ENCODE measurements at places on chromosomes 2 and 18.

DNA sequence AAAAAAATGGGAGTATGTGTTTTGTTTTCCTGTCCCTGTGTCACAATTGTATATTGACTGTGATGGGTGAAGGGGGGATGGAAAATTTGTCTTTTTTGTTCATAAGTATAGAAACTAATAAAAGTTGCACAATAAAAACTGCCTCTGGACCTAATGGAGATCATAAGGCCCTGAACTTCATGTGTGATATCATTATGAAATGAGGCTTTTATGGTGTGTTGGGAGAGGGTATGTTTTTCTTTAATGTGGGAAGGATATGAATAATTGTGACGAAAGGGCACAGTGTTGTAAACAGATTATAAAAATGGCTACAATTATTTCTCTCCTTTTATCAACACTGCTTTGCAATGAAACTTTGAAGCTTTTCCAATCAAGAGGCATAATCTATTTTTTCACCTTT is 1889.3 kb upstream of the CELF4 start:
- H3K27me3 ChIP-seq, result no peaks in the 10 kb centered on the region
- H3K27ac ChIP-seq, result no peak overlapping the region
- no peak for DNase-seq
- H3K4me3 ChIP-seq, result no peak overlapping the region
- no peaks in the 10 kb centered on the region for H3K36me3 ChIP-seq

GRCh38 chr2:96522304-96523203 is 14.0 kb upstream of the ARID5A start:
- no peaks in the 10 kb centered on the region for H3K36me3 ChIP-seq
- no peak overlapping the region for H3K27ac ChIP-seq
- H3K4me3 ChIP-seq, result no peak overlapping the region
- no peak for DNase-seq

DNA sequence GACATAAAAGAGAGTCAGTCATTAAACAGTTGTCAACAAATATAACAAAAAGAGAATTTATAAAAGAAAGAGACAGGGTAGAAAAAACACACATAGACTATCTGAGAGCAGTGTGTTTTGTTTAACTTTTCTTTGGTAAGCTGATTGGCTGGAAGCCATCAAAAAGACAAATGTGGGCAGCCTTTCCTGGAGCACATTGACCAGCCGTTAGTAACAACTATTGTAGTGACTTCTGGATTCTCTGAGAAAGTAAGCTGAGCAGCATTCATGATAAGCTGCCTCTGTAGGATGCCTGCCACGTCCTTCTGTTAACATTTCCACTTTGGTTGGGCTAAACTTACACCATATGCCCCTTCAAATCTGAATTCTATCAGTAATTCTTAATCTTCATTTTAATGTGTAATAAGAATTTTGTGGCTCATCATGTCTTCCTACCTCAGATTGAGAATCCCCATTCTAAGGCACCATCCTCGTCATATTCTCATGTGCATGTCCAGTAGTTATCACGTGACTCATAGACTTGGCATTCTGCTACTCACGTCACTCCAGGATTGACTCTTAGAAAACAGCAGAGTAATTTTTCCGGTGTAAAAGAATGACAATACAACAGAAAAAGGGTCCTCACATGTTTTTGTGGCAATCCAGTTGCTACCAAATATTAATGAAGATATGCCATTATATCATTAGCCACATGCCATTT is 43.4 kb upstream of the DNAJC10 start:
- DNase-seq, result no peak
- no peak overlapping the region for H3K4me3 ChIP-seq
- no peaks in the 10 kb centered on the region for H3K36me3 ChIP-seq
- H3K4me1 ChIP-seq, result no peaks in the 10 kb centered on the region
- H3K27ac ChIP-seq, result no peak overlapping the region

GRCh38 chr18:777021-777420 is 35.0 kb downstream of the YES1 start:
- H3K36me3 ChIP-seq, result no peaks in the 10 kb centered on the region
- H3K27me3 ChIP-seq, result no peaks in the 10 kb centered on the region
- no peak overlapping the region for H3K27ac ChIP-seq

- no peak overlapping the region for H3K4me3 ChIP-seq
- 0 out of 2 replicates have a peak, but pooled peaks cover 6% of the 10 kb centered on the region for H3K4me1 ChIP-seq
- H3K27me3 ChIP-seq, result no peaks in the 10 kb centered on the region
- H3K36me3 ChIP-seq, result no peaks in the 10 kb centered on the region
- no peak overlapping the region for H3K27ac ChIP-seq
Observed at GRCh38 chr2:23904215-23904614, 22.7 kb downstream of the ATAD2B start.

DNA sequence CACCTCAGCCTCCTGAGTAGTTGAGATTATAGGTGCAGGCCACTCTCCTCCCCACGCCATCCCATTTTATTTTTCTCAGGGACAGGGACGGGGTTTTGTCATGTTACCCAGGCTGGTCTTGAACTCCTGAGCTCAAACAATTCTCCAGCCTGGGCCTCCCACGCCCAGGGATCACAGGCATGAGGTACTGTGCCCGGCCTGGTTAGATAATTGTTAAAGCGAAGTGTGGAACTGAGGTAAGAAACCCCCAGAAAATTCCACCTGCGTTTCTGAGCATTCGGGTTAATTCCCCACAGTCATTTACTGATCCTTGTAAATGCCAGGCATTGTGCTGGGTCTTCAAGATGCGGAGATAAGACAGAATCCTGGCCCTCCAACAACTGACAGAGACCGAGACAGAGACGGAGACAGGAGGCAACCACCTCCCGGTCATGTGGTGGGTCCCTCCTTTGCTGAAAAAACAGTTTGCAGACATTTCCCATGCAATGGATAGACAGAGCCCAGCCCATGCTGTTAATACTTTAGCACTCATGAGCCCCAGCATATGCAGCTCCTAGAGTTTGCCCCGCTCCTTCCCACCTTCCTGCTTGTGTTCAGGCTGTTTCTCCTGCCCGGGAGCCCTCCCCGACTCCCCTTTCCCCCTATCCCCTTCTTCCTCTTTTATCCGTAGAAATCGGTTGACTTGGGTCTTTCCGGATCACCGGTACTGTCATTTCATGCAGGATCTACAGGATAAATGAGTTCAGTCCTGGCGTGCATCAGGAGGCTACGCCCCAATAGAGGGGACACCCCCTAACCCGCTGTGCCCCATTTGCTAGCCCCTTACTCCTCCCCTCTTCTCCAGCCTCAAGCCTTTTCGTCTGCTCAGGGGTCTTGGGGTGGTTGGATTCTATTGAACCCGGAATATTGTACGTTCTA is 1.6 kb upstream of the RHOB start:
- no peaks in the 10 kb centered on the region for H3K36me3 ChIP-seq
- peaks cover 15% of the 10 kb centered on the region for H3K4me1 ChIP-seq
- no peak overlapping the region for H3K27ac ChIP-seq

GRCh38 chr2:181362561-181362960 is 94.6 kb upstream of the ITGA4 start:
- no peak overlapping the region for H3K27ac ChIP-seq
- no peak overlapping the region for H3K4me3 ChIP-seq
- no peak for DNase-seq
- H3K27me3 ChIP-seq, result no peaks in the 10 kb centered on the region
- H3K4me1 ChIP-seq, result no peaks in the 10 kb centered on the region
- H3K36me3 ChIP-seq, result no peaks in the 10 kb centered on the region

DNA sequence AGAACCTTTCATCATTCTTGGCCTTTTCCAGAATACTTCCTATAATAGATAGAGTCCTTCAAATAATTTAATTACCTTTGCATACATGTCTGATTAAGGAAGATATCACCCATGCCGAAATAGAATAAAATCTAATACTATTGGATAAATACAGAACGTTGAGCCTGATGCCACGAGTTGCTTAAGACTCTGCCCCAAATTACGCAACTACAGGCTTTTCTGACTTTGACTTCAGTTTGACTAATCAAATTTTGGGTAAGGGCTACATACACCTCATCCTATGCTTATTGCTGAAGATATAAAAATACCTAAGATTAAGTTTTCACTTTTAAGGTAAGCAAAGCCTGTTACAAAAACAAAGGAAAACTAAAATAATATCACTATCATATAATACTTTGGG is 1065.1 kb upstream of the NRXN1 start:
- H3K4me3 ChIP-seq, result no peak overlapping the region
- no peaks in the 10 kb centered on the region for H3K36me3 ChIP-seq
- no peak for DNase-seq
- no peaks in the 10 kb centered on the region for H3K27me3 ChIP-seq
- H3K27ac ChIP-seq, result no peak overlapping the region

- H3K4me1 ChIP-seq, result peaks cover 4% of the 10 kb centered on the region
- no peaks in the 10 kb centered on the region for H3K36me3 ChIP-seq
- H3K4me3 ChIP-seq, result no peak overlapping the region
- DNase-seq, result no peak
- H3K27me3 ChIP-seq, result no peaks in the 10 kb centered on the region
Observed at GRCh38 chr2:172962082-172962481, 113.6 kb upstream of the MAP3K20 start.

DNA sequence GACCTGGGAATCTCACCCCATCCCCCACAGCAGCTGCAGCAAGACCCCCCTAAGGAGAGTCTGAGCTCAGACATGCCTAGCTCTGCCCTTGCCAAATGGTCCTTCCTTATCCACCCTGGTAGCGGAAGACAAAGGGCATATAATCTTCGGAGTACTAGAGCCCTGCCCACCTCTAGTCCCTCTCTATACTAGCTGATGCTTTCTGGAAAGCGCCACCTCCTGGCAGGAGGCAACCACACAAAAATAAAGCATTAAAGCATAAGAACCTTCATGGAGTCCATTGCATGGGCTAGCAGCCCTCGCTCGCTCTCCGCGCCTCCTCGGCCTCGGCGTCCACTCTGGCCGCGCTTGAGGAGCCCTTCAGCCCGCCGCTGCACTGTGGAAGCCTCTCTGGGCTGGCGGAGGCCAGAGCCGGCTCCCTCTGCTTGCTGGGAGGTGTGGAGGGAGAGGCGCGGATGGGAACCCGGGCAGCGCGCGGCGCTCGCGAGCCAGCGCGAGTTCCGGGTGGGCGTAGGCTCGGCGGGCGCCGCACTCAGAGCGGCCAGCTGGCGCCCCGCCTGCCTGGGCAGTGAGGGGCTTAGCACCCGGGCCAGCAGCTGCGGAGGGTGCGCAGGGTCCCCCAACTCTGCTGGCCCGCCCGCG is 941.2 kb downstream of the SUCLG1 start:
- DNase-seq, result no peak
- H3K36me3 ChIP-seq, result no peaks in the 10 kb centered on the region
- H3K27ac ChIP-seq, result no peak overlapping the region
- no peaks in the 10 kb centered on the region for H3K4me1 ChIP-seq
- no peak overlapping the region for H3K4me3 ChIP-seq

- H3K27ac ChIP-seq, result no peak overlapping the region
- peaks cover 4% of the 10 kb centered on the region for H3K4me1 ChIP-seq
- no peaks in the 10 kb centered on the region for H3K27me3 ChIP-seq
- no peak for DNase-seq
- no peaks in the 10 kb centered on the region for H3K36me3 ChIP-seq
Observed at GRCh38 chr2:39390216-39390615, 46.9 kb downstream of the MAP4K3 start.

- H3K4me1 ChIP-seq, result no peaks in the 10 kb centered on the region
- no peaks in the 10 kb centered on the region for H3K27me3 ChIP-seq
- no peak for DNase-seq
Observed at GRCh38 chr18:53283708-53284107, 940.8 kb downstream of the MBD2 start.

GRCh38 chr2:237092920-237093781 is 7.5 kb downstream of the COPS8 start:
- no peaks in the 10 kb centered on the region for H3K36me3 ChIP-seq
- DNase-seq, result no peak

DNA sequence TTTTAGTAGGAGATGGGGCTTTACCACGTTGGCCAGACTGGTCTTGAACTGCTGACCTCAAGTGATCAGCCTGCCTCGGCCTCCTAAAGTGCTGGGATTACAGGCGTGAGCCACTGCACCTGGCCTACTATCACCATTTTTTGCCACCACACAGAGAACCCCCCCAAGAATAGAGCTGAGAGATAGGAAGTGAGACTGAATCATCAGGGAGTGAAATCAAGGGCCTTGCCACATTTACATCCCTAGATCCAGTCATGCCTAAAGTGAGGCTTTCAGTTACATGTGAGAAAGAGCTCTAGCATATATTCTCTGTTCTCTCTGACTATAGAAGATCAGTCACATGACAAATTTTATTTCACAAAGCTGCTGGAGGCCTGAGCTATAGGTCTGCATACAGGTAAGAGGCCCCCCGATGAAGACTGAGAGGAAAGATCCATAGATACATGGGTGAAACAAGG is 28.0 kb upstream of the KCMF1 start:
- DNase-seq, result no peak
- no peak overlapping the region for H3K27ac ChIP-seq
- H3K27me3 ChIP-seq, result no peaks in the 10 kb centered on the region
- no peaks in the 10 kb centered on the region for H3K36me3 ChIP-seq

DNA sequence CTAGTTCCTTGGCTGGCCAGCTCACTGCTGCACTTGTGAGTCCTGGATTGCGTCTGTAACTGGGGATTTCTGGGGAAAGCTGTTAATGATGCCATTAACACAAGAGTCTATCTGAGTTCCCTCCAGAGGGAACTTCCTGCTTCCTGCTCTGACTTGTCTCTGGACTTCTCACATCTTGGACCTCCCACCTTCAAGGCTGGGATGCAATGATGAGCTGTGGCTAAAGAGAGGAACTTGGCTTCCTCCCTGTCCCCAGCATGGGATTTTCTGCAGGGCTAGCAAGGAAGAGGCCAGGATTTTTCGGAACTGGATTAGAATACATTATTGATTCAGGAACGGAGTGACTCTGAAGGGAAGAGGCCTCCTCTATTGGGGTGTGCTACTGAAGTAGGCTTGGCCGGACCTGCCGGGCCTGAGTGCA is 155.5 kb downstream of the CLIP4 start:
- no peak for DNase-seq
- H3K27me3 ChIP-seq, result peaks cover 2% of the 10 kb centered on the region
- H3K4me3 ChIP-seq, result no peak overlapping the region
- no peaks in the 10 kb centered on the region for H3K36me3 ChIP-seq
- H3K4me1 ChIP-seq, result no peaks in the 10 kb centered on the region

DNA sequence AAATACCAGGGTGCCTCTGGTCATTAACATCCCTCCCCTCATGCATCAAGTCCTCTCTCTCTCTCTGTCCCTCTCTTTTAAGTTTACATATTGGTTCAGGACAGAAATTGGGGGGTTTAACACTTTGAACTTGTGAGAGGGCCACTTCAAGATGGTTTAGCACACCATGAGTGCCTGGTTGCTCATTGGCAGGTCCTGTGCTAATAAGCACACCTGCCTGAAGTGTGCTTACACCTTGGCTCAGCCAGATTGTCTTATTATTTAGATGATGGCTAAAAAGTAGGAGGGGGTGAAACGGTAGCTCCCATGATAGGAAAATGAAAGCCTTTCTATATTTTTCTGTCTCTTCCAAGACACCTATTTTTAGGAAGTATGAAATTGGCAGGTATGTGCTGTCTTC is 205.8 kb downstream of the ARL6IP6 start:
- H3K36me3 ChIP-seq, result no peaks in the 10 kb centered on the region
- no peak overlapping the region for H3K4me3 ChIP-seq
- H3K27ac ChIP-seq, result no peak overlapping the region
